ENCODE measurements at places on chromosomes 3 and 15.
A peak's percentile ranks its signal among the peaks of the same experiment; 100 is the strongest.

DNA sequence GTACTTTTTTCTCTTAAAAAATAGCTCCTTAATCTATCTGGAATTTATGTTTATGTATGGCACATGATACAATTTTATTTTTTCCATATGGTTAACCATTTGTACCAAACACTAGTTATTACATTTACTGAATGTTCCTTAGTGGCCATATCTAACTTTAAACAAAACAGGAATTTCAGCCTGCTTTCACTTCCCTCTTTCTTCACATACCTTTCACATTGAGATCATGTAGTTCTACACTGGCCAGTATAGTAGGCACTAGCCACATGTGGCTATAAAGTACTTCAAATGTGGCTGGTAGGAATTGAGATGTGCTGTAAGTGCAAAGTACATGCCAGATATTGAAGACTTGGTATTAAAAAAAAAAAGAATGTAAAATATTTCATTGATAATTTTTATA lies 4.7 kb upstream of the RYK start:
- no peak for DNase-seq

DNA sequence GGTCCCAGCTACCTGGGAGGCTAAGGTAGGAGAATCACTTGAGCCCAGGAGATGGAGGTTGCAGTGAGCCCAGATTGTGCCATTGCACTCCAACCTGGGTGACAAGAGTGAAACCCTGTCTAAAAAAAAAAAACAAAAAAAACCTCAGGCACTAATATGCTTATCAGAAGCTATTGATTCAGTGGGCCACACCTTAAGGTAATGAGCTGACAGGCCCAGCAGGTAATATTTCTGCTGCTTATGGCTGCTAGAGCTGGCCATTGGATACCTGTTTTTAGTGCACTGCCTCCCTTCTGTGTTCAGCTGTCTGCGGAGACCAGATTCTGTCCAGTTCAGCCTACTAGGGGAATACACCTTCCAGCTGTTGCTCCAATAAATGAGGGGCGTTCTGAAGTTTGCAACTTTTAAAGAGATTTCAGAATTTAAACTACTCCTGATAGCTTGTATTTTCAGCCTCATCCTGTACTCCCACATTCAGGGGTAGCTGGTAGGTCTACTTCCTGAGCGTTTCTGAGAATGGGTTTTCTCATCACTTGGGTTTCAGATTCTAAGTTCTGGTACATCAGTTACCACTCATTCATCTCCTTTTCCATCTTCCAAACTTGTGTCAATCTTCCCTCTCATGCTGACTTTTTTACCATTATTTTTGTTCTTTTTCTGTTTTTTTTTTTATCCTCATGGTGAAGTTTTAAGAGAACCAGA lies 69.0 kb downstream of the ATP11B start:
- no peak for DNase-seq

DNA sequence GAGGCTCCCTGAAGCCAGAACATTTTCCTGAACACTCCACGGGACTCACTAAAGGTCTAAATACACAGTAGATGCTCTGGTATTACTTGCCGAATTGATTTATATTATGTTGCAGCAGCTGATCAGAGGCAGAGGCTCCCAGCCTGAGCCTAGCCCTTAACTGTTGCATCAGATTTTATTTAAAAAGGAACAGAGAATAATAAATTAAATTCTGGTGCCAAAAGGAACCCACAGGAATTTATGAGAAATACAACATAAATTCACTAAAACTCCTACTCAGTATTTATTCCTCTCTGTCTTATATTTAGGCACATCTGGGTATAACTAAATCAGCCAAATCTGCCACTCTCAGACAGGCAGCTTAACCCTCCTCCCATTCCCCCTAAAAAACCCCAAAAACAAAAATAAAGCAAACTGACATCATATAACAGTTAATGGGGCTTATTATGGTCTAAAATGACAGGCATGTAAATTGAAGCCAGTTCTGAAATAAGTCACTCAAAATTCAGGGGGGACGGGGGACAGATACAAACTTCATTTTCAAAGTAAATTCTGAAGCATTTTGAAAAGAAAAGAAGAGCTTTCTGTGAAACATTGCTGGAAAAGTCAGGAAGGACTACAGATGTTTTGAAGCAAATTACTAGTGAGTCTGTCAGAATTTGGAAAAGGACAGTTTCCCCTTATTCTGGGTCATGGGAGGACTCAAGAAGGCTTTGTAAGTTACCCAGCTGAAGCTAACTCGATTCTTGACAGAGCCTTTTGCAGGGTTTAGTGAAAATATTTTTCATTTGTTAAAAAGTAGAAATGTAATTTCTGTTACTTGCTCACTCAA lies 53.8 kb upstream of the CORO2B start:
- no peak for DNase-seq

GRCh38 chr3:108001457-108001856 lies 89.4 kb downstream of the CD47 start:
- DNase-seq = no peak

DNA sequence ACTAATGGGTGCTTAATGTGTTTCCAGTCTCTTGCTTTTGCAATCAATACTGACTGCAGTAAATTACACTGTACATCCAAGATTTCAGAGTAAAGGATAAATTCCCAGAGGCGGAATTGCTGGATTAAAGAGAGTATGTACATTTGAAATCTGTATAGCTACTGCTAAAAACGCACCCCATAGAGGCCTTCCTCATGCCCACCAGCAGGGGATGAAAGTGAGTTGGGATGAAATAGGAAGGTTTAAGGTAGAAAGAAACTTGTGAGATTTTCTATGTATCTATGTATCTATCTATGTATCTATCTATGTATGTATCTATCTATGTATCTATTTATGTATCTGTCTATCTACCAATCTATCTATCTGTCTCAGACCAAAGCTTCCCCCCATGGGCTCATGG lies 28.4 kb downstream of the TMEM44 start:
- DNase-seq = peak; percentile 2

DNA sequence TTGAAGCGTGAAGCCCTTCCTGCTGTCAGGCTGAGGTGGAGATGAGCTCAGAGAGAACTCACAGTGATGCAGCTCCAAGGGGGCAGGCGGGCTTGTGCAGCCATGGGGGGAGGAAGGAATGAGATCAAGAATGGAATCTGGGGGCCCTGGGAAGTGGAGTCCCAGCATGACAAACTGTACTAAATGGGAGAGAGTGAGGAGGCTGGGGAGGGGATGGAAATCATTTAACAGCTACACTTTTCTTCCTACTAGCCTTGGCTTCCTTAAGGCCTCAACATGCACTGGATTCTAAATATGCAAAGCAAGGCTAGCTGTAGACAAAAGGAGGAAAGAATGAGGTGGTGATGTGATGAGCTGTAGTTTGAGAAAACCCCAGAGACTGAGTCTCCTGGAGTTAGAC lies 133.9 kb downstream of the EEFSEC start:
- DNase-seq = no peak

- DNase-seq = no peak
Observed at GRCh38 chr3:76873532-76874242, 166.2 kb upstream of the ROBO2 start.

GRCh38 chr3:14537590-14538450 lies 2.3 kb downstream of the GRIP2 start:
- no peak for DNase-seq

- no peak for DNase-seq
Observed at GRCh38 chr15:62785881-62786828, 256.4 kb upstream of the TPM1 start.

GRCh38 chr15:52349052-52349700 lies 53.6 kb upstream of the MYO5C start:
- DNase-seq = no peak

DNA sequence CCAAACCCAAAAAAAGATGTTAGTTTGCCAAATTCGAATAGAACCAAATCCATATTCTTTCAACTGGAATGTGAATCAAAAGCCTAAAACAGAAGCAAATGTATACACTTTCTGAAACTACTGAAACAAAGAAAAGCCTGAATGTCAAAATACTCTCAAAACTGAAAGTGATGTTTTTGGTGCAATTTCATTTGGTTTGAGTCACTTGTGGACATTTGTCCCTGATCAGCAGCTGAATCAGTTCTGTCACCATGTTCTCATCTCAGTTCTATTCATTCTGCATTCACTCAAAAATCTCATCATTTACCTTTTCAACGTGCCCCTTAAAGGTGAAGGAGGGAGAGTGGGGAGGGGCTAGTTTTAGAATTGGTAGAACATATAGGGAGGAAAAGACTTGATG lies 266.8 kb downstream of the ABHD5 start:
- DNase-seq = no peak

- DNase-seq = no peak
Observed at GRCh38 chr3:13210221-13210975, 137.2 kb upstream of the IQSEC1 start.

DNA sequence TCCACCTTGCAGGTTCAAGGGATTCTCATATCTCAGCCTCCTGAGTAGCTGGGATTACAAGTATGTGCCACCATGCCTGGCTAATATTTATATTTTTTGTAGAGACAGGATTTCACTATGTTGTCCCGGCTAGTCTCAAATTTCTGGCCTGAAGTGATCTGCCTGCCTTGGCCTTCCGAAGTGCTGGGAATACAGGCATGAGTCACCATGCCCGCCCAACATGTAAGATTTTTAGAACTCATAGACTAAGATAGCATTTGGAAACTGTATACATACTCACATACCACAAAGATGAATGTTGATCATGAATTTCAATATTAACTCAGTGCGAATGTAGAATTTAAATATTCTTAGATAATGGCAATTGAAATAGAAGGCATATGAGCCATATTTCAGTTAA lies 718.9 kb downstream of the NLGN1 start:
- DNase-seq = no peak

DNA sequence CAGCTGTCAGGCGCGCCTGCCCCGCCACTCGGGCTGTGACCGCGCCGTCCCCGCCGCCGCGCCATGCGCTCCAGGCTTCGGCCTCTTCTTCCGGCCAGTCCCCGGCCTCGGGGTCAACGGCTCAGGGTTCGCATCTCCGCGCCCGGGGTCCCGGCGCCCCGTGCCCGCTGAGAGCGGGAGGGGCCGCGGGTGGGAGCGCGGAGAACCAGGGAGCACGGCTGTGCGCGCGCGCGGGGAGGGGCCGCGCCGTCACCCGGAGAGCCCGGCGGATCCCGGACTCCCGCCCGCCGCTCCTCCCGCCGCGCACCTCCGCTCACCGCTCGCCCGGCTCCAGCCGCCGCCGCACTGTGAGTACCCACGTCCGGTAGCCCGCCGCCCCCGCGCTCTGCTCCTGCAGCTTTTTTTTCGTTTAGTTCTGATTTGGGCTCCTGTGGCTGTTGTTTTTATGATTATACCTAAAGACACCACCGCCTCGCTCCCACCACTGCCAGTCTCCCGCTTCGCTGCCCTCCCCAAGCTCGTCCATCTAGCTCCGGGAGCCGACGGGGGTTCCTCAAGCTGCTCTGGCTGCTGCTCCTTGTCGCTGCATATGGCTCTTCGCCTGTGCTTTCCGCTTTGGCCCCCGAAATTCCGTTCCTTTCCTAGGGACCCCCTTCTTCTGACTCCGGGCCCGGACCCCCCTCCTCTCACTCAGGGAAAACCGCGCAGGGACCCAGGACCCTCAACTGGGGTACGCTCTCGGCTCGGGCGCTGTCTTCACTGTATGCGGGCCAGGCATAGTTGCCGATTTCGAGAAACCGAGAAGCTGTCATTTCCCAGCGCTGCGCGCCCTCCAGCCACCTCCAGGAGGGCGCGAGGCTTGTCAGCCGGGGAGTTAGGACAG lies 1.8 kb upstream of the SKOR1 start:
- DNase-seq = no peak

DNA sequence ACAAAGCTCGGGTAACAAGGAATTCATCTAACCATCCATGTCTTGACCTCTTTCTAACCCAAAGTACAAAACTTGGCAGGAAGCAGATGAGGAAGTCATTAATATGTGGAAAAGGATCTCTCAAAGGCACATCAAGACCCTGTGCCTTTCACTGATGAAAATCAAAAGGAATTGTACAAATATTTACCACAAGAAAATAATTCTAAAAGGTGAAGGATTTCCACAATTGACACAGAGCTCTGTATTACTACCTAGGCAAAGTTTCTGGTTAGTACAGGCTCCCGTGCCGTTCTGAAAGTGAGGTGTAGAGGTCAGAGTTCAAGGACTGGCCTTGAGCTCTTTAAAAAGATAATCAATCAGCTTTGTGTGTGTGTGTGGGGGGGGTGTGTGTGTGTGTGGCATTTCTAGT lies 239.7 kb upstream of the ICE2 start:
- DNase-seq = no peak

DNA sequence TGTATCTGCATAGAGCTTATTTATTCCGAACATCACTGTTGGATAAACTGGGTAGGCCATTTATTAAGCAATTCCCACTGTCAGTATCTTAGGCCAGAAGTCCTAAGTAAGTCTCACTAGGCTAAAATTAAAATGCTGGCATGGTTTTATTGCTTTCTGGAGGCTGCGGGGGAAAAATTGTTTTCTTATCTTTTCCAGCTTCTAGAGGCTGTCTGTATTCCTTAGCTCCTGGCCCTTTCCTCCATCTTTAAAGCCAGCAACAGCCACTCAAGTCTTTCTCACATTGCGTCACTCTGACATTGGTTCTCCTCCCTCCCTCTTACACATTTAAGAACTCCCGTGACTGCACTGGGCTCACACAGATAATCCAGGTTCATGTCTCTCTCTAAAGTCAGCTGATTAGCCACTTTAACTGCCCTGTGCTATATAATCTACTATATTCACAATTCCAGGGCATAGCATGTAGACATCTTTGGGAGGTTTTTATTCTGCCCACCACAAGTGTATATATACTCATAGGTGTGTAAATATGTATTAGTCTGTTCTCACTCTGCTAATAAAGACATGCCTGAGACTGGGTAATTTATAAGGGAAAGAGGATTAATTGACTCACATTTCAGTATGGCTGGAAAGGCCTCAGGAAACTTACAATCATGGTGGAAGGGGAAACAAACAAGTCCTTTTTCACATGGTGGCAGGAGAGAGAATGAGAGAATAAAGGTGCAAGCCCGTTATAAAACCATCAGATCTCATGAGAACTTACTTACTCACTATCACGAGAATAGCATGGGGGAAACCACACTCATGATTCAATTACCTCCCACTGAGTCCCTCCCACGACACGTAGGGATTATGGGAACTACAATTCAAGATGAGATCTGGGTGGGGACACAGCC lies 113.5 kb upstream of the SLC7A14 start:
- no peak for DNase-seq

- DNase-seq = no peak
Observed at GRCh38 chr3:71033681-71034220, 549.8 kb downstream of the FOXP1 start.

DNA sequence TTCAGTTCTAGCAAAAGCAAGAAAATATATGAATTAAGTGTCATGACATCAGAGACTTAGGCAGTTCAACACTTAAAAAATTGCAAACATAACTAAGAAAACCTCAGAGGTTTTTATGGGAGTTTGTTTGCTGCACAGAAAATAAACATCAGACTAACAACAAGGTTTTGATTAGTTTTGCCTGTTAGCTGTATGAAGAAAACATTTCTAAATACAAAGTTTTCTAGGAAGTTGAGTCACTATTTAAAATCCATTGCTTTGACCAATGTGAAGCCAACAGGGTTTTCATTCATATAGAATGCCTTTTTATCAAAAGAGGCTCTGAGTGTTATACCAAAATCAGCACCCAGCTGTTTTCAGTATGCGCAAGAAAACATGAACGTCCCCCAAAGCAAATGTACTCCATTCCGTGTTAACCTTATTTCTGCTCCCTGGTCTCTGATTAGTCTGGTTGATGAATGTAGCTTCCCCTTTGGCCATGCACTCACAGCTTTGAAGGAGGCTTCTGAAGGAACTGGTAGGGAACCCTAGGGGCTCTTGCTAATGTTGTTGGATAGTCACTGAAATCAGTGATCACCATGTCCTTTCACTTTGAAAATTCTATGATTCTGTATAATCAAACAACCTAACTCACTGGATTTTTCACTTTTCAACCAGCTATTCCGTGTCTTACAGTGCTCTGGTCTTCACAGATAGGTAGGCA lies 89.6 kb upstream of the TSEN2 start:
- DNase-seq = no peak

All from NCI-H1048 (cell line).